Right hindlimb (tissue), 1 donor: ENCODE measurements at places on chromosomes 12 and 14.
A peak's percentile ranks its signal among the peaks of the same experiment; 100 is the strongest.

- no peak for DNase-seq
Measured at GRCh38 chr14:87139299-87139698, 853.7 kb downstream of the GALC start.

DNA sequence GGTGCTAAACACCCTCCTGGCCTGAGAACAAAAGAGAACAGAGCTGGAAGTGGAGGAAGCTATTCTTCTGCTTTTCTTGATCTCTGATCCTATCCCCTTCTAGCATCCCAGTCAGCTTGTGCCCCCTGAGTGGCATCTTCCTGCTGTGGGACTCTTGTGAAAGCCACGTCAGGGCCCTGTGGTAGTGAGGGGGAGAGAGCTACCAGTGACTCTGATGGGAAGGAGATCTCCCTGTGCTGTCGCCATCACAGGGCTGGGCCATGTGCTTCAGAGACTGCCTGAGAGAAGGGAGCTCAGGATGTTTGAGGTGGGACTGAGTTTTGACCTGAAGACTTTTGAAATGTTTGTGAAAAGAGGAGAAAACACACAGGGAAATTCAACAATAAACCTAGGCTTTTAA lies 107.6 kb upstream of the FUT8 start:
- no peak for DNase-seq

- no peak for DNase-seq
Measured at GRCh38 chr12:130461447-130461815, 123.7 kb downstream of the PIWIL1 start.

- DNase-seq = no peak
Measured at GRCh38 chr14:39474416-39474911, 42.2 kb upstream of the FBXO33 start.

DNA sequence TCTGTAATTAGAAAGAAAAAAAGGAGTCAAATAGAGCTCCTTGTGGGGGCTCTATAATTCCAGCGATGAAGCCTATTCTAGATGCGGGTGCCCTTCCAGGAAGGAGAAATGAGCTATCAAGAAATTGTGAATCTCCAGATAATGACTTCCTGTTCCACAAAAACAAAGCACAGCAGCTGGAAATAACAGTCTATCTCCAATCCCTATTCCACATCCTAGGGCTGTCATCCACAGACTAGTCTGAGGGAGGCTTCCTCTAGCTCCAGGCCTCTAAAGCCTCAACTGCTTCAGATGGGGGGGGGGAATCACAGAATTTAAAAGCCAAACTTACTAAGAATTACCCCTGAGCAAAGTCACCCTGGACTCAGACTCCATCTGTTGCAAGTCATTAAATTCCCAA lies 77.4 kb upstream of the GTF2A1 start:
- DNase-seq = no peak

GRCh38 chr12:130765186-130765659 lies 49.1 kb upstream of the RIMBP2 start:
- no peak for DNase-seq

DNA sequence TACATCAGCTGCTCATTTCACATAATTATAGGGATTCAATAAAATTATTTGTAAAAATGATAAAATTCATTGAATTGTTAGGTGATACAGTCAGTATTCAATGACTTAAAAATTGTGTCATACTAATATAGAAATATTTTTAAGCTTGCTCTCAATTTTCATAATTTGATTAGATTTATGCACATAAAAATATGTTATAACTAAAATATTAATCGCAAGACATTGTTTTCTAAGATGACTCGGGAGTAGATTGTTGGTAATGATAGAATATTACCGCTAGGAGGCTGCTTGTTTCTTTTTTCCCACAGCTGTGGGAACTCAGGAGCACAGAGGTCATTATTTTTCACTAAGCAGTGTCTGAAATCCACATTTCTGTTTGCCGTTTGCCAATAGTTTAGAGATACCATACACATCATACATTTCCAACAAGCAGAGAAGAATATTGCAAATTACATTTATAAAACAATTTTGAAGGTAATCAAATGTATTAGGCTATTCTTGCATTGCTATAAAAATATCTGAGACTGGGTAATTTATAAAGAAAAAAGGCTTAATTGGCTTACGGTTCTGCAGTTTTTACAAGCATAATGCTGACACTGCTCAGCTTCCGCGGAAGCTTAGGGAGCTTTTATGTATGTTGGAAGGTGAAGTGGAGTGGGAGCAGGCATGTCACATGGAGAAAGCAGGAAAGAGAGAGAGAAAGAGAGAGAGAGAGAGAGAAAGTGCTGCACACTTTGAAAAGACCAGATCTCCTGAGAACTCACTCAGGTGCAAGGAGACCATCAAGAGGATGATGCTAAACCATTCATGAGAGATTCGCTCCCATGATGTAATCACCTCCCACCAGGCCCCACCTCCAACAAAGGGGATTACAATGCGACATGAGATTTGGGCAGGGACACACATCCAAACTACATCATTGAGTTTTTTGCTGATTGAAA lies 9.2 kb downstream of the CD69 start:
- no peak for DNase-seq

DNA sequence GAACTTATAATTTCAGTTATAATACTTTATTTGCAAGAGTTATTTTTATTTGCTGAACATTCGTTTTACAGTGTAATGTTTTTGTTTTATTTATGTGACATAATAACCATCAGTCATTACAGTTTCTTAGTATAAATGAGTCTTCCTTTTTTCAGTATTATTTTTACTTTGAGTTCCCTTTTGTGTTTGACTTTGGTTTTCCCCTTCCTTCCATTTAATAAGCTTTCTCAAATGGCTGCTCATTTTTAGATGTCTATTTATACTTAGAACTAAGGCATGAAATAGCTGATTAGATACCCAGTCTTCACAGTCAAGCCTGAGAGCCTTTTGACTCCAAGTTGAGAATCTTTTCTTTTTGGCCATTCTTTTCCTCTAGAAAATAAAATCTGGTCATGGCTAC lies 404.5 kb downstream of the LRFN5 start:
- DNase-seq = no peak

GRCh38 chr12:2485681-2486080 lies 309.1 kb upstream of the FKBP4 start:
- no peak for DNase-seq

DNA sequence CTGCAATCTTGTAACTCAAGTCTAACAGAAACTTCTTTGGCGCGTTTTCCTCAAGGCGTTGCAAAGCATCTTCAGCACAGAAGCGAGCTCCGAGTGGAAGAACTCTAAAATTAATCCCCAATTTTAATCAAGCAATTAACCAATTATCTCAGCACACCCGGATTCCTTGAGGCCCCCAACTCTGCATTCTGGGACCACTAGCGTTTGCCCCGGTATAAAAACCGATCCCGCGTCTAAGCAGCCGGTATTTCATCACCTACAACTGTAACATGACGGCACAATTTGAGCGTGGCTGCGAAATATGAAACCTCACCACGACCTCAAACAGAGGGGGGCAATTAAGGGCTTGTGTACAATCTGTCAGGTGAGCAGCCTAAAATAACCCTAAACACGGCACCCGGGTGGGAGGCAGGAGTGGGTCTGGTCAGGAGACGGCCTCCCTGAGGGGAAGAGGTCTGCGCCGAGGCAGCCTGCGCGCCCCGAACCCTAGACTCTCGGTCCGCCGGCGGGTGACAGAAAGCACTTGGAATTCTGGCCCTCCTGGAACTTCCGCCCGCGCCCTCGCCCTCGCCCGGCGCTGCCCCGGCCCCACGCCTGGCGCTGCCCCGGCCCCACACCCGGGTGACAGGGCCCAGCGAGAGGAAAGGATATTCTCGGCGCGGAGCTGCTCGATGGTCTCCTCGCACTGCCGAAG lies 594 bp downstream of the ZCCHC8 start:
- DNase-seq = peak; percentile 67

- no peak for DNase-seq
Measured at GRCh38 chr14:65604535-65604934, 192.0 kb downstream of the FUT8 start.

DNA sequence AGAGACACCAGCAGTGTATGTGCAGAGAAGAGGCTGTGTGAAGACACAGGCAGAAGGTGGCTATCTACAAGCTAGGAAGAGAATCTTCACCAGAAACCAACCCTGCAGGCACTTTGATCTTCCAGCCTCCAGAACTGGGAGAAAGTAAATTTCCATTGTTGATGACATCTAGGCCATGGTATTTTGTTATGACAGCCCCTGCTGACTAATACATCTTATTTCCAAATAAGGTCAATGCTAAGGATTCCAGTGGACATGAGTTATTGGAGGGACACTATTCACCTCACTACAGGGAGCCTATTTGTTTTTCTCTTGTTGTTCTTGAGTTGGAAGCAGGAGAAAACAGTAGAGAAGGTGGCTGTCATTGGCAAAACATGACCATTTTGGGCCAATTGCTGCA lies 88.5 kb upstream of the RIN3 start:
- no peak for DNase-seq

GRCh38 chr14:65213316-65213715 lies 111.0 kb upstream of the MAX start:
- no peak for DNase-seq

- peak; percentile 98 for DNase-seq
Measured at GRCh38 chr12:49069507-49070346, at the start of gene RHEBL1. Gene RHEBL1 (minus strand): TSS chr12:49069979. CDS start chr12:49069785, 194 bp downstream.

DNA sequence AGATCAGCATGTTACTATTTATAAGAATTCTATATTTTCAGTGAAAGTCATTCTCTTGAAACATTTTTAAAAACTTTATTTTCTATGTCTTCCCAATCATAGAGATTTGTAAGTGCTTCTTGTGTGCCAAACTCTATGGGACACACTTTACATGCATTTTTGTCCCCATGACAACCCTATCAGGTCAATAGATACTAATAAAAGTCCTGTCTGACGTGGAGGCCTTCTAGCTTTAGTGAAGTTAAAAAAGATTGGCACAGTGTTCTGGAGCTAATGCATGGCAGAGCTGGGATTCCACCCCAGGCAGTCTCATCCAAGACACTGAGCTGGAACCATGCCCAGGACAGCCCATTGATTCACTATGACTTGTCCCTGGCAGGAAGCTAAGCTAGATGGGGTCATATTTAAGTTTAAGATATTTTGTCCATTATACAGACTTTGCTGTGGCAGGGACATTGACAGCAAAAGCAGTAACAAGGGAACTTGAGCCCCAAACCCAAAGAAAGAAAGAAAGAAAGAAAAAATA lies 28.1 kb downstream of the TTC6 start:
- no peak for DNase-seq

GRCh38 chr14:44960646-44961045 lies 1.1 kb downstream of the KLHL28 start:
- DNase-seq = no peak

- no peak for DNase-seq
Measured at GRCh38 chr14:62980693-62981092, 64.6 kb downstream of the KCNH5 start.

- no peak for DNase-seq
Measured at GRCh38 chr14:97571866-97572555, 774.8 kb downstream of the VRK1 start.

- no peak for DNase-seq
Measured at GRCh38 chr14:103130017-103130764, 6.9 kb downstream of the TNFAIP2 start.

DNA sequence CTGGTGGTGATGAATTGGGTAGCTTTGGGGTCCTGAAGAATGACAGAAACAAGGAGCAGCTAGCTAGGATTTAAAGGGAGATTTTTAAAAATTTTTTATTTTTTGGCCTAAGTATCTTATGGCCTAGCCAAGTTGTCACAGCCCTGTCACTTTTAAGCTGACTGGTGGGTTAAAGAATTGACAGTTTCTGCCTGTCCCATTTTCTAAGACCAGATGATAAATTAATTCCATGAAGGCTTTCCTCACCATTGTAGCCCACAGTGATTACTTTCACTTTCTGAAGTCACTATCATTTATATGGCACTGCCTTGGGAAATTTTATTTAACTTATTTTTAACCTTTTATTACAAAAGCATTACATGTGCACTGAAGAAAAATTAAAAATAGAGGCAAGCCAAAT lies 43.2 kb downstream of the BICDL1 start:
- DNase-seq = no peak

GRCh38 chr14:39998854-39999253 lies 566.6 kb upstream of the FBXO33 start:
- no peak for DNase-seq

DNA sequence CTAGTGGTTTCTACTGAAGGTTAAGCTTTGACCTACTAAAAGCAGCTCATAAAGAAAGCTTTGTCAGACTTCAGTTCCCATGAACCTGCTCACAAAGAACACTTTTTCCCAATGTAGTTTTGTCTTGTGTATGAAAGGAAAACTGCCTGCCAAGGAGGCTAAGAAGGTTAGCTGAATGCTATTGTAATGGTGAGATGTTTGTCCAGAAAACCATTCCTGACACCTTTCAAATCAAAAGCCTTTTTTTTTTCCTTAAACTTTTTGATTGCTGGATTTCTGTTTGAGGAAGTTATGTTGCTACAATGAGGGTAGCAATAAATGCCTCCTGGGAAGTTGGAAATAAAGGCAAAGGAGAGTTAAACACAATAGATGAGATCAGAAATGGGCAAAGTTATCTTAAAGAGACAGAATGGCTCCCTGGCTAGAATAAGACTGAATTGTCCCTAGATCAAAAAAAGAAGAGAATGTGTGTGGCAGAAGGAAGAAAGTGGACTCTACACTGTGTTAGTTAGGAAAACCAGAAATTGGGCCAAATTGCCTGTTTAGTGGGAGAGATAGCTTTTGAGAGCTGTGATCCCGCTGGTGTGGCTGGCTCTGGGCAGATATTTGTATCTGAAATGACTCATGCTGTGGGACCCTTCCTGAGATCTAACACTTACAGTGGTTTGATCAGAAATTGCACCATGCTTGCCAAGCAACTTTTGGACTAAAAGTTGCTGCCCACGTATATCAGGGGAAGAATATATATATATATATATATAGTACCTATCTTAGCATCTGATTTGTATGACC lies 27.5 kb downstream of the TECPR2 start:
- no peak for DNase-seq

DNA sequence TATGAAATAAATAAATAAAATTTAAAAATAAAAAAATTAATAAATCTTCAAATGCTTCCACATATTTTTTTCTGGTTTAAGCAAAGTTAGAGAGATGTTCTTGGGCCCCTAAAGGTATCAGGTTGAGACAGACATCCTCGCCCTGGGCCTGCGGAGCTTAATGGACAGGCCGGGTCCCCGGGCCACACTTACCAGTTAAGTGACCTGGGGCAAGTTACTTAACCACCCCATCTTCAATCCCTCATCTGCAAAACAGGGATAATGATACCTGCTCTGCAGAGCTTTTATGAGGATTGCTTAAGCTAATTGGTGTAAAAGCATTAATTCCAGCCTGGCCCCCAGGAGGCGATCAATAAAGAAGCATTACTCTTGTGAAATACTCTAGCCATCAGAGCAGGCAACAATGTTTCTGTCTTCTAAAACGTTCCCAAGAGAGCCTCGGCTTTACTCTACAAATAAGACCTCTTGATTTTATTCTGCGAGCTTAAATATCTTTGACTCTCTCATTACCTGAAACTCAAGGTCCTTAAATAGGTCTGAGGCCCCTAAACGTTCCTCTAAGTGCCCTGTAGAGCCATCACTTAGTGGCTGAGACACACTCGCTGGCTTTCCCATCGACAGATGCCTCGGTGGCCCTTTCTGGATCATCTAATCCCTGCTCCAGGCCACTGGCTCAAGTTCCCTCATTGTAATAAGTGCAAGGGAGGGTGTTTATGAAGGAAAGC lies 81.1 kb upstream of the DIO3 start:
- DNase-seq = no peak
